ENCODE measurements at places on chromosomes 3 and 15.

DNA sequence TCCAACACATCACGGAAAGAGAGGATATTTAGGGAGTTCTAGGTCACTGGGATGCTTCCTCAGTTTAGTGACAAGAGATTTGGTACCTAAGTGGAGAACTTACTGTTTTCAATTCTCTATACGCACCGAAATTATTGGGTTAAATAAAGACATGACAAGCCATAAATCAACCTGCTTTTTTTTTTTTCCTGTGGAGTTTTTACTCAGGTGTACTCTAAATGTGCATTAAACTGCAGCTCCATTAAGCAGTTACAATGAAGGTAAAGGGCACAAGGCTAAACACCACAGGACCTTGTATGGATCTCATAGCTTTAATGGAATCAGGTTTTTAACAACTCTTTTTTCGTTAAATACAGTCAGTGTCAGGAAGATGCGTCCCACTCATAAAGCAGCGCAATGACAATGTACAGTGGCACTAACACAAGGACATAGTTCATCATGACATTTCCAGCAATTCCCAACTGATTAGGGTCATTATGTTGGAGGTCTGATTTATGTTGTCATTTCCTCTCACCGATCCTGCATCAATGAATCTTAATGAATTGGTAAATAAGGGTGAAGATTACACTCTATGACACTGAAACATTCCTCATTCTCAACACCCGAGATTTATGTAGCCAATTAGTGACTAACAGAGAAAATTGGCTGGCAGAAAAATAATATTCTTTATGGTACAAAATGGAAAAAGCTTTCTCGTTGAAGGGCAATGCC is 355.2 kb downstream of the FOXP1 start:
- no peak for DNase-seq

- DNase-seq, result no peak
These were observed 13.7 kb upstream of the U2SURP start for GRCh38 chr3:142987707-142988106.

- DNase-seq, result peak; percentile 90
These were observed 92.3 kb upstream of the ROPN1 start for GRCh38 chr3:124084022-124084881.

DNA sequence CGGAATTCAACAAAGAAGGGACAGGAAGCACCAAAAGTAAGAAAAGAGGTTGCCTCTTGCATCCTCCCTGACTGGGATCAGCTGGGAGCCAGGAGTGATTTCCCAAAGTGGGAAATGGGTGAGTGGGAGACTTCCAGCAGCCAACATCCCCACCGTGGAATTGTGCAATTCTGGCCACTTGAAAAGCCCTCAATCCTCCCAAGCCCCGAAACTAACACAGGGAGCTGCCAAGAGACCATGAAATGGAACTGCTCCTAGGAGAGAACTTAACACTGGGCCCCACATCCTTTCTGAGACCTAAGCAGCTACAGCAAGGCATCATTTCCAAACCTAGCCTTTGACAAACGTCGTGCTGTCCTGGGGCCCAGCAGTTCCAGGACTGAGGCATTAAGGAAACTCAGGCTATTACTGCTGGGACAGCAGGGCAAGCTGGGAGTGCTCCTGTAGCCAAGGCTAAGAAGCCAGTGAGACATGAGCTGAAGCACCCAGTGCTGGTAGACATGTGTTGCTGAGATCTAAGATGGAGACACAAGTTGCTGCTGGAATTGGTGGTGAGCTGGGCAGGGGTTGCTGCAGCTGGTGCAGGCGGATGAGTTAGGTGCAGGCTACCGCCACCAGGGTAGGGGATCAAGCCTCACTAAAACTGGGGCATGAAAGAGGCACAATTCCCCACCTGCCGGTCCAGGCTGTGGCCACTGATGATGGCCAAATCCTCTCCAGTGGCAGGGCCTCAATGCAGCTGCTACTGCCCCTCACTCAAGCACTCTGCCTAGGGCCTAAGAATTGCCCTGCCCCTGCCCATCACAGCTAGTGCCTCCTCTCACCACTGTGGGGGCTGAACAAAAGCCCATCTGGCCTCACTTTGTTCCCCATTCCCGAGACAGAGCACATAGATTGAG is 43.9 kb downstream of the ALDH1A2 start:
- DNase-seq, result no peak

GRCh38 chr15:69158843-69159240 is 1.6 kb upstream of the GLCE start:
- no peak for DNase-seq

- DNase-seq, result no peak
These were observed 5.9 kb upstream of the STRA6 start for GRCh38 chr15:74208496-74208895.

- DNase-seq, result no peak
These were observed 103.5 kb downstream of the UBE3A start for GRCh38 chr15:25335279-25335678.

GRCh38 chr15:99429681-99430081 is 136.1 kb upstream of the MEF2A start:
- DNase-seq, result no peak

DNA sequence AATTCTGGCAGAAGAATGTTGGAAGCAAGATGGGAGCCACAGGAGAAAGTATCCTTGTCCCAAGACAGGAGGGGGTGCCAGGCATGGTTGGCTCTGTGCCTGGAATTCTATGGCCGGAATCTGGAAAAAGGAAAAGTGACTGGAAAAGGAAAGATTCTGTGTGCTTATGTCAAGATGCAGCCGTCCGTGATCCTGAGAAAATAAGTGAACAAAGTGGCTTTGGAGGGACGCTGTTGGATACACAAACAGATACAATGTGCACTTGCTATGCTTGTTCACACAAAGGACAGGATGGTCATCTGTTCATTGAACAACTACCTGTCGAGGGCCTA is 28.5 kb upstream of the MUC20 start:
- no peak for DNase-seq

DNA sequence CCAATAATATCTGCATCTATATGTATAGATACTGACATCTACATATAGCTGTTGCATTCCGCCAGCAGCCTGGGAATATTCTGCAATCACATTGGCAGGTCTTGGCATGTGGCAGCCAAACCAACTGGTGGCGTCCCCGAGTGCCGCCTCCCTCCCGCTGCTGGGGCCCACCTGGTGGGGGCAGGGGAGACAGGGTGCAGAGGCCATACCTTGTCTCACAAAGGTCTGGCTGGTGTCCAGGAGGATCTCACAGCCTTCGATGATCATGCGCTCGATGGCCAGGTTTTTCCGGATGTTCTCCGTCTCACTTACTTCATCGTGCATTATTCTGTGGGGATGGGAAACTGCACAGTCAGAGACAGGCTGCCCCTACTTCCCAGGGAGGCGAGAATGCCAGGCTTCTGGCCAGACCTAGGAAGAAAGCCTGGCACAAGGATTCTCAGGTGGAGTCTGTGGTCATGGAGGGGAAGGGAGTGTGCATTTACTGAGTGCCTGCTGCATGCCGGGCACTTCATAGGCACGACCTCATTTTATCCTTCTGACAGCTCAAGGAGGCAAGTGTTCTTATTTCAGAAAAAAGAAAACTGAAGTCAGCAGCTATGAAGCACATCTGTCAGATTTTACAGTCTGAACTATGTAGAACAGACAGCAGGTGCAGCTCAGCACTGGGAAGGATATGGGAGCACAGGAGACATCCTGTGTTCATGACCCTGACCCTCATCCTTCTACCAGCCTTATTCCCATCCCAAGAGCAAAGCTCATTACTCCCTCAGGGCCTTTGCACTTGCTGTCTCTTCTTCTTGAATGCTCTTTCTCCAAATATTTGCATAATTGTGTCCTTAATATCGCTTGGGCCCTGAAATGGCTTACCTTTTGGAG is 62.8 kb downstream of the RASGRF1 start:
- DNase-seq, result peak; percentile 29

- DNase-seq, result no peak
These were observed 171.3 kb upstream of the FAM3D start for GRCh38 chr3:58837856-58838255.

DNA sequence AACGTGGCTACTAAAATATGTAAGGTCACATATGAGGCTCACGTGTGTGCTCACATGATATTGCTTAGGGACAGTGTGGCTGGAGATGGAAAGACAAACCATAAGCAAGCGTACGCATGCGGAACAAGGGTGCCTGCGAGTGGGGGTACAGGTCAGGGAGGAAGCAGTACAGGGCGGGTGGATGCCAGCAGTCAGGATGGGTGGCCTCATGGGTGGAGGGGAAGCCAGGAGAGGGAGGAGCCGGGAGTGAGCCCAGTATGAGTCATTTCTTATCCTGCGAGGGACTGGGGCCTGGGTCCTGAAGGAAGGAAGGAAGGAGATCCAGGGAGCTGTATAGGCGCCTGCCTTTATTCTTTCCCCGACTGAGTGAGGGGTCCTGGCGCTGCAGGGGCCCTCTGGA is 42.0 kb upstream of the CGNL1 start:
- DNase-seq, result no peak

DNA sequence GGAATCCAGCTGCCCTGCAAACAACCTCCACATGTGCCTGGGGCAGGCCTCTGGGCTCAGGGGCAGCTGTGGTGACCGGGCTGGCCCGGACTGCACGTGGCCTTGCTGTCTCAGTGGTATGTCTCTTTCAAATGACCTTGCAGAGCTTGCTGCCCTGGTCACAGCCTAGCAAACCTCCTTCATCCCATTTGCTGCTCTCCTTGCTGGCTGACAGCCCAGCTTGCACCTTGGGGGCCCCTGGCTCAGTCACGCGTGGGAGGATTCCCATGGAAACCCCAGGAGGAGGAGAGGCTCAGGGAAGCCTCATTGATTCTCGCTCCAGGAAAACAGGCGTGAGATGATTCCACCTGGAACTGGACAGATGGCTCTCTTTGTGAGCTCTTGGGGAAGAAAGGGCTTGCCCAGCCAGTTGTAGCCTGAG is 5.6 kb downstream of the SPSB4 start:
- DNase-seq, result peak; percentile 82

GRCh38 chr3:186998937-186999368 is 68.6 kb downstream of the ST6GAL1 start:
- no peak for DNase-seq

GRCh38 chr3:146374146-146374545 is 95.2 kb downstream of the PLSCR2 start:
- no peak for DNase-seq

- no peak for DNase-seq
These were observed 251.5 kb downstream of the SUCLG2 start for GRCh38 chr3:67402873-67403272.

DNA sequence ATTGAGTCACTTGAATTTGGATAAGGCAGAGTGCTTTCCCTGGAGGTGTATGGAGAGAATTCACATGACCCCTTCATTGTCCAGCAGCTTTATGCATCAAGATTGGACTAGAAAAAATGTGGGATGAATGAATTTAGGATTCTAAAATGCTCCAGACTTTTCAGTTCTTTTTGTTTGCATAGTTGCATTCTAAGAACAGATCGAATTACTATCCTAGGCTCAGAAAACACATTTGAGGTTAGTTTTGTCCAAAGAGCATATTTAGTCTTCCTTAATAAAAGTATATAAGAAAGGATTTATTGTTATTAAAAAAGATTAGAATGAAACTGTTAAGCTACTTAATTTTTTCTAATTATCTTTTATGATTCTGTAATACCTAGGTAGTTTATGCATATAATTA is 127.4 kb downstream of the UBE2E2 start:
- no peak for DNase-seq

- DNase-seq, result no peak
These were observed 28.6 kb downstream of the RLBP1 start for GRCh38 chr15:89192766-89193165.

GRCh38 chr3:187567661-187568121 is 102.5 kb downstream of the SST start:
- no peak for DNase-seq

GRCh38 chr3:183264268-183264667 is 11.2 kb downstream of the B3GNT5 start:
- DNase-seq, result no peak

DNA sequence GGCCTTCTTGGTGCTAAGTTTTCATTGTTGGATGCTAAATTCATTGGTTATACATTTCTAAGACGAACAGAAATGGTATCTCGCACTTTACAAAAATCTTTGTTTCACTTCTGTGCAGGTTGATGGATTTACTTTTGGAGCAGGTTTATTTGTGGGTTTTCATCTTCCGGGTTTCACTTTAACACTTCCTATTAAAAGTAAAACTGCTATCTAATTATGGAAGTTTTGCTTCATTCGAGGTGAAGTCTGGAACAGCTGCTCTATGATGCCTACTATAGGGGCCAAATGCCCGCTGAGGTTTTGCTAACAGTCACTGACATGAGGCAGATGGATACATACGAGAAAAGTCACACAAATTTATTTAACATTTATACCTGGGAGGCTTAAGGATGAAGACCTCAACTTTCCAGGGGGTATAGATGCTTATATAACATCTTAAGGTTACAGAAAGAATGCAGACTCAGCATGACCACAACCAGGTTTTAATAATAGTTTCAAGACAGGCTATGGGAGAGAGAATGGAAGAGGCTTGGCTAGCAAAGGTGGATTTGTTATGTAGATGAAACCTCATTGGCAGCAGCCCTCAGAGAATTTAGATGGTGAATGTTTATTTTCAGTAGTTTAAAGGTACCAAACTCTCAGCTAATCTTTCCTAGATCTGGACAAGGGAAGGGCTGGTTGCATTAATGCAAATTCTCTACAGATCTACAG is 54.2 kb downstream of the OSTN start:
- DNase-seq, result no peak

DNA sequence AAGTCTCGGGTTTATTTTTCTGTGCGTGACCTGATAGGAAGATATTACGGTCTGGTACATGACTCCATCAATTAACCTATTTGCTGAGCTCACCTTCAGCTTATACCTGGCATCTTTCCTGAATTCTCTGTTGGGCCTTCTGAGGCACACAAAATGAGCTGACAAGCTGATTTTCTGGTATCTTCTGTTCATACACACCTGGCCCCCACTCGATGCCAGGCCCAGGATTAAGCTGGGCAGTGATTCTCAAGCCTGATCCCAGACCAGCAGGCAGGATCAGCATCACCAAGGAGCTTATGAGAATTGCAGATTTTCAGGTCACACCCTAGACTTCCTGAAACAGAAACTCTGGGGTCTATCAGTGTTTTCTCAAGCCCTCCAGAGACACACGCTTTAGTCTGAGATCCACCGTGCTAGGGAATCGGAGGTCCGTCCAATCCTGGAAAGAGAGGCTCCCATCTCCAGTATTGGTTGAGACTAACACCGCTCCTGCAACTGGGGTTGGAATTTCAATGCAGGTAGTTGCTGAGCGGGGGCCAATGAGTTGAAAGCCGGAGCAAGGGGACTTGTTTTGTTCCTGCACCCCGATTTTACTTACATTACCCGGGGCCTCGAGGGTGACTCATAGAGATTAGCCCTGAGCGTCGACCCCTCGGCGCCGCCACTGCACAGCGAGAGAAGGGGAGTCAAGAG is 636 bp upstream of the EIF1B start:
- DNase-seq, result no peak

- no peak for DNase-seq
These were observed 51.8 kb downstream of the ADCY5 start for GRCh38 chr3:123397050-123397590.

All from NCI-H2171 (cell line).